ENCODE measurements at places on chromosomes 3 and 15.

DNA sequence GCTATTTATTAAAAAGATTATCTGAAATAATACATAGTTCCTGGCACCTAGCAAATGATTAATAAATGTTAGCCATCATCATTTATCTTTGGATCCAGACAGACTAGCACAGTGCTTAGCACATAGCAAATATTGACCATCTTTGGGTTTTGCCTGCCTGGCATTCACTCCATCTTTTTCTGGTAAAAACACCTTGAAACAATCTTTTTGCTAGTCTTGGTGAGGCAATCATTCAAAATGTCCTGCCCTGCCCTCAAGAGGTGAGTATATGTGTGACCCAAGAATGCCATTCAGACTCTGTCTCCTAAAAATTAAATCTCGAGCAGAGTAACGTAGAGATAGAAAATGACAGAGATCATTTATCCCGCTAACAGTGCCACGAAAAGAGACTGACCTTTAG is 78.3 kb upstream of the ZNF280D start:
- DNase-seq: no peak

DNA sequence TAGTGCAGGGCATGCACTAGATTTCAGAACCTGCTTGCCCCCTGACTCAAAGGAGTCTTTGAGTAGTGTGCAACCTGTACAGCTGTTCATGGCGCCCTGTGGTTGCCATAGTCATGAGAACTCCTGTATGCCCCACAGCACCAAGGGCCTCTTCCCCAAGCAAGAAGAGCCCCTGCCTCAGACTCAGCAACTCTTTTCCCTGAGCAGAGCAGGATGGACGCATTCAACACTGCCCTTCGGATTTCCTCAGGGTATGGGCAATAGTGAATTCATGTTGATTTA is 89.7 kb upstream of the KLF13 start:
- no peak for DNase-seq

DNA sequence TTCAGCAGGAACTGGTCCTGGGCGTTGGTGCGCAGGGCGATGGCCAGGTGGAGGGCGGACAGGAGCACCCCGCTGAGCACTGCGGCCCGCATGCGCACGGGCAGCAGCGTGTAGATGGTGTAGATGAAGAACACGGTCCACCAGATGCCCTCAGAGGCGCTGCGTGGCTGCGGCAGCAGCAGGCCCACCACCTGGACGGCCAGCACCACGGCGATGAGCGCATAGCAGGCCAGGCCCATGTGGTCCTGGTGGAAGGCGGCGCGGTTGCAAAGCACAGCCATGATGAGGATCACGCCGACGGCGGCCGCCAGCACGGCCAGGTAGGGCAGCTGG is 1.5 kb downstream of the ADCY5 start:
- no peak for DNase-seq

DNA sequence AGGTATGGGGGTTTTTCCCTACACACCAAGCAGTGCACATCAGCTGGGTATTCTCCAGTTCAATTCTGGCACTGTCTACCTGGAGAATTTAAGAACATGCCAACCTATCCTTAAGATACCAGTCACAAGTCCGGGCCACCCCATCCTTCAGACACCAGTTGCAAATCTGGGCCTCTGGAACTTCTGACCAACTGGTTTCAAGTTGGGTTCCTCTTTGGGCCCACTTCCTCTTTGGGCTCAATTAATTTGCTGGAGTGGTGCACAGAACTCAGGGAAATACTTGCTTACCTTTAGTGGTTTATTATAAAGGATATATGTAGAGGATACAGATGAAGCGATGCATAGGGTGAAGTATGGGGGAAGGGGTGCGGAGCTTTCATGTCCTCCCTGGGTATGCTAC is 25.3 kb downstream of the GLCE start:
- DNase-seq: no peak

- DNase-seq: peak; percentile 68
Observed at GRCh38 chr3:59422312-59422711, 372.5 kb upstream of the CFAP20DC start.

GRCh38 chr3:63450634-63451363 is 172.7 kb downstream of the SYNPR start:
- peak; percentile 7 for DNase-seq

GRCh38 chr15:78301326-78301725 is 1.9 kb upstream of the SKIC8 start:
- DNase-seq: no peak

GRCh38 chr3:108153451-108153981 is 62.7 kb upstream of the CD47 start:
- DNase-seq: peak; percentile 80

DNA sequence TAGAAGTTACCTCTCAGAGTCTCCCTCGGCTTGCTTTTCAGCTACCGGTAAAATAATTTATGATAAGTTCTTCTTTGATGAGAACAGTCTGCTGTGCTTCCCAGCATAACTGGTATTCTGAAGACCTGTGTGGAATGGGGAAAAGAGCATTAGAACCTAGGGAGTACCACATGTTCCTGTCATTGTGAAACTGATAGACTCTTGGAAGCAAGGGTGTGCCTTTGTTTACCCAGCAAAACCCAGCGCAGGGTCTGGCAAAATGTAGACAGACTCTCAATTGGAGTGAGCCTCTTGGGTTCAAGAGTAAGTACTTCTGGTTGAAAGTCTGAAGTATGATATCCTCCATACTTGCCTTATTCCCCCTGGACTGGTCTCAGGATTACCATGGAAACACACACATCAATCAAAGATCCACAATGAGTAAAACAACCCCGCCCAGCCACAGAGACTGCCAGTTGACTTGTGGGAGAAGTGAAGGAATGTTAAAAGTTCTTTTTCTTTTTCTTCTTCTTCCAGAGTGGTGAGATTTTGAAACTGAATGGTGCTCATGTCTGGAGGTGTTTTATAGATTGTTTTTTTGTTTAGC is 652.4 kb upstream of the NAALADL2 start:
- peak; percentile 62 for DNase-seq

GRCh38 chr3:115968871-115969270 is 345.6 kb downstream of the GAP43 start:
- DNase-seq: no peak
